ENCODE measurements at places on chromosomes 16 and 17. TPM values are rescaled to one million over a fixed set of nuclear protein-coding genes. Genes with fewer than 3 reads are reported as not detected.

DNA sequence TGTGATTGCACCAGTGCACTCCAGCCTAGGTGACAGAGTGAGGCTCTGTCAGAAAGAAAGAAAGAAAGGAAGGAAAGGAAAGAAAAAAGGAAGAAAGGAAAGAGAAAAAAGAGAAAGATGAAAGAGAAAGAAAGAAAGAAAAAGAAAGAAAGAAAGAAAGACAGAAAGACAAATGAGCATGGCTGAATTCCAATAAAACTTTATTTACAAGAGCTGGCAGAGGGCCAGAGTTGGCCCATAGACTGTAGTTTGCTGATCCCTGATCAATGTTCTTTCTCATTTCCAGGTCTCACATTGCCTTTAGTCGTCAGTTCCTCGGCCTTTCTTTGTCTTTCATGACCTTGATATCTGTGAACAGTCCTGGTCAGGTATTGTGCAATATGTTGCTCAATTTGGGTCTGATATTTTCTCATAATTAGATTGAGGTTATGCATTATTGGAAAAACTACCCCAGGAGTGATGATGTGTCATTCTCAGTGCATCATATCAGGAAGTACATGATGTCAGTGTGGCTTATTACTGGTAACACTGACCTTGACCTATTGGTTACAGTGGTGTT is 68.5 kb upstream of the MED9 start:
- no peaks in the 10 kb centered on the region for H3K36me3 ChIP-seq
- H3K4me3 ChIP-seq: peak overlapping the region; percentile 66
- H3K27me3 ChIP-seq: no peaks in the 10 kb centered on the region
- DNase-seq: no peak
- H3K4me1 ChIP-seq: peaks cover 69% of the 10 kb centered on the region
- no peak overlapping the region for H3K27ac ChIP-seq

GRCh38 chr16:4323845-4324488 is 8.1 kb downstream of the GLIS2 start:
- H3K4me3 ChIP-seq: no peak overlapping the region
- H3K27ac ChIP-seq: no peak overlapping the region
- peaks cover 8% of the 10 kb centered on the region for H3K4me1 ChIP-seq
- DNase-seq: no peak
- no peaks in the 10 kb centered on the region for H3K27me3 ChIP-seq
- H3K36me3 ChIP-seq: no peaks in the 10 kb centered on the region

Gene MYO15A
- total RNA-seq: 2.7 TPM

Gene BAHCC1
- 0.02 TPM for total RNA-seq

- no peak within 1 kb of the TSS for H3K27ac ChIP-seq
- H3K36me3 ChIP-seq: no peaks in the 10 kb centered on the region
- no peaks in the 10 kb centered on the region for H3K27me3 ChIP-seq
- DNase-seq: no peak
- no peak within 1 kb of the TSS for H3K4me3 ChIP-seq
Measured at GRCh38 chr16:5065813-5066212, at the start of gene C16orf89. Gene C16orf89 (minus strand): TSS chr16:5065956. CDS start chr16:5065908, 48 bp downstream.

Gene LAT
- total RNA-seq: 360 TPM

DNA sequence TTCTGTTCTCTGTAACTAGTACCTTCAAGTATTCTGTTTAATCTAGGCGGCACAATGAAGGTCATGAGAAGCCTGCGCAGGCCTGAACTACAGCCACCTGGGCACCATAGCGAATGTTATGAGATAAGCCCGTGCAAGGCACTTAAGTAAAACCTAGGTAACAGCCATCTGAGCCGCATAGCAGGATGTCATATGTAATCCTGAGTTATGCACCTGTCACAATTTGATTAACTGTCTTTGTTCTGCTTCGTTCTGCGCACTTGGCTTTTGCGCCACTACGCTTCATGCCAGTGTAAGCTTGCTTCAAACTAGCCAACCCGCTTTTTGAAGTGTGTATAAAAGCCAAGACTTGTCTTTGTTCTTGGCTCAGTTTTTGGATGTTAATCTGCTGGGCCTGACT is 449.8 kb downstream of the KCNJ18 start:
- H3K4me3 ChIP-seq: no peak overlapping the region
- H3K27me3 ChIP-seq: no peaks in the 10 kb centered on the region
- DNase-seq: no peak
- no peak overlapping the region for H3K27ac ChIP-seq
- H3K36me3 ChIP-seq: no peaks in the 10 kb centered on the region

GRCh38 chr16:1080801-1081733 is 8.5 kb downstream of the SSTR5 start:
- peaks cover 5% of the 10 kb centered on the region for H3K4me1 ChIP-seq
- no peak overlapping the region for H3K27ac ChIP-seq
- H3K36me3 ChIP-seq: peaks cover 8% of the 10 kb centered on the region

Gene IL17C
- total RNA-seq: not detected

All from activated T-cell treated with anti-CD3 and anti-CD28 coated beads, Interleukin-2, amount 50 U/mL, for 72 hours (primary cell).